Midbrain (tissue), 1 donor: ENCODE measurements at places on chromosomes 12 and 14.

DNA sequence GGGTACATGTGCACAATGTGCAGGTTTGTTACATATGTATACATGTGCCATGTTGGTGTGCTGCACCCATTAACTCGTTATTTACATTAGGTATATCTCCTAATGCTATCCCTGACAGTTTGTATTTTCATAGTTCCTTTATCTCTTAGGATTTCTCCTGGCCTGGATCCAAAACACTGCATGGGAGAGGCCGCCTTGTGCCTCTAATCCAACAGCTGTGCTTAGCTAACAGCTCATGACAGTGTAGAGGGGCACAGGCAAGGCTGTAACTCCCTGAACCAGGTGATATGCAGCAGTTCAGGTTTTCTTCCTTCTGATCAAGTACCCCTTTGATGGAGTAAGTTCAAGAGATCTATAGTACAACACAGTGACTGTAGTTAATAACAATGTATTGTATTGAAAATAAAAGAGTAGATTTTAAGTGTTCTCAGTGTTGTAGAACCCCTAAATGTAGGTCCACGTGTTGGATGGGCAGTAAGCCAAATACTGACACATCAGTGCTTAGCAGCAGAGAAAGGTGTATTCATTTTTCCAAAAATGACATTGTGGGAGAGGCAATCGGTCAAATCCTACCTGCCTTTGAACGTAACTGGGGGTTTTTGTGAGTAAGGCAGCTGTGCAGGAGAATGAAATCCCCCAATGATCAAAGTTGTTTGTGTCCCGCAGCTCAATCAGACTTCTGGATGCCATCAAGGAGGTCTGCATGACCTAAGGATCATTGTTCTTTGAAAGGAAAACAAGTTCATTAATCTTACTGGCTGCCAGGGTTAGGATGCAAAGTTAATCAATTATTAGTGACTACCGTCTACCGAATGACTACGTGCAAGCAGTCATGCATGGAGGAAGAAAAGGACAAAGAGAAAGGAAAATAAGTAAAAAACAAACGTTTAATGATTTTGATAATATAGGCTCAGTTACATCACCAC is 89.3 kb upstream of the FGD4 start:
- no peak for DNase-seq

DNA sequence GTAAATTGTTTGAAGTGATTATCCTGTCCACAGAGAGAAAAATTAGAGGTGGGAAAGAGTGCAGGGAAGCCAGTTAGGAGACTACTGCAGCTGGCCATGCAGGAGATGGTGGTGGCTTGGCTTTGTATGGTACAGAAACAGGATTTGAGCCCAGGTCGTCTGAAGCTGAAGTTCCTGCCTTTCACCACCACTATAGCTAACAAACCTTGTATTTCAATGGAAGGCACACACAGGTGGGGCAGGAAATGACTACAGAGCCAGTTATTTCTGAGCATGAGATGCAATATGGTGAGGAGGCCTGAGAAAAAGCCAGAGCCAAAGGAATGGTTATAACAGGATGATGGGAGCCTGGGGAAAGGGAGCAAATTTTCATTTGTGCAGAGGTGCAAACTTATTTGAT is 103.9 kb downstream of the BTG1 start:
- no peak for DNase-seq

DNA sequence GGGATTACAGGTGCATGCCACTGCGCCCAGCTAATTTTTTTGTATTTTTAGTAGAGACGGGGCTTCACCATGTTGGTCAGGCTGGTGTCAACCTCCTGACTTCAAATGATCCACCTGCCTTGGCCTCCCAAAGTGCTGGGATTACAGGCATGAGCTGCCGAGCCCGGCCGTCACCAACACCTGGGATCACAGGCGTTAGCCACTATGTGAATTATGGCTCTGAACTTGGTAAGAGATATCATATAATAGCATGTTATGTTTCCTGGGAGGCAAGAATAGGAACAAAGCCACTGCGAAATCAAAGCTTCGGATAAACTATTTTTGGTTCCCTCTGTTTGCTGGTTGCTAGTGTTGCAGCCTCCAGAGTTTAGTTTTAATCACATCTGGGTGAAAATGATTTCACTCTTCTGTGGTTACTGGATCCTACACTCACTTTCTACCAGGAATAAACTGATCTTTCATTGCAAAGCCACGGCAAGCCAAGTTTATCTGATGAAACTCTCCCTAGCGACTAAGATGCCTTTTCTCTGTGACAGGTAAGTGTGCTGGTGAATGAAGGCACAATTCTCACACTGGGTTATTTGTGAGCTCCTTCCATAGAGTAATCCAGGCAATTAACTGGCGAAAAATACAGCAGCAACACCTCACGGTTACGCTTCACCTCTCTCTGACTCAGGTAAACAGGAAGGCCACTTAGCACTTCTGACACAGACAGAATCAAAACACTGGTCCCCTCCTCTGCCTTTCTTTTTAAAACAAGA is 16.7 kb downstream of the SNRNP35 start:
- DNase-seq: no peak

DNA sequence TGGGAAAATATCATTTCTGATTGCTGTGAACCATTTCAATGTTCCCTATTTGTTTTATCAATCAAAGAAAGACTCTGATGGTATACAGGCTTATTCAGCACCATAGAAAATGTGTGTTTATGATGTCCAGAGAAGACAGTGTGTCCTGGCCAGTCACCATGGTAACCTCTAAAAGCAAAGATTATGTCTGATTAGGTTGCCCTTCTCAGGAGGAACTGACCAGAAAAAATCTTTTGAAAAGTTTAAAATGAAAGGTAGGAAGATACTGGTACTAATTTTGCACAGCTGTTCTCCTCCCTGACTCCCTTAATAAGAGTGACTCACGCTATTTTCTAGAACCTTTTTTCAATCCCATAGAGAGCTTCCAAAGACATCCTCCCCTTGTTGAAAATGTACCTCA is 391.8 kb upstream of the DCN start:
- no peak for DNase-seq
